ENCODE measurements at places on chromosomes 13 and 19. TPM values are rescaled to one million over a fixed set of nuclear protein-coding genes. Genes with fewer than 3 reads are reported as not detected.

The AP1M2 gene
- 25.7 TPM for total RNA-seq

The VAV1 gene
- 1.3 TPM for total RNA-seq

The KLK7 gene
- 4.2 TPM for total RNA-seq

The SBSN gene
- total RNA-seq: not detected

The ELSPBP1 gene
- total RNA-seq: not detected

The MEDAG gene
- 36.6 TPM for total RNA-seq

The WDR18 gene
- 15.3 TPM for total RNA-seq

The CCL25 gene
- not detected for total RNA-seq

The KIR2DL3 gene
- total RNA-seq: not detected

The TBXA2R gene
- total RNA-seq: 0.52 TPM

The C19orf67 gene
- not detected for total RNA-seq

The FFAR1 gene
- 2.3 TPM for total RNA-seq

All from body of pancreas (tissue), 4 donors.